G401 (cell line): ENCODE measurements at places on chromosomes 6 and 20.

DNA sequence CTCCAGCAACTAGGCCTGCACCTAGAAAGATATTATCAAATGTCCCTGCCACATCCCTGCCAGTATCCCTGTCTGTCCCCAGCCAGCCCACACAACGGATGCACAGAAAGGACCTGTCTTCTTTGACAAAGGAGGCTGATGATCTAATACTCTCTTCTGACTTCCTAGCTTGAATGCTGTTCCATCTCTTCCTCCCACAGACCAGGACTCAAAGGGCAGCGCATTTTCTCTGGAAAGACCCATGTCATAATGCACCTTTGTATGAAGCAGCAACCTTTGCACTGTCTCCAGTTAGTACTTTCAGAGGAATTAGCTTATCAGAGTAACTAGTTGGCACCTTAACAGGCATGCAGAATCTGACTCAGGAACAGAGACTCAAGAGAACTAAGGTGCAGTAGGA lies 53.3 kb upstream of the TAF8 start:
- DNase-seq: no peak

GRCh38 chr6:41039060-41039998 lies at the start of gene UNC5CL:
Gene UNC5CL, minus strand, starts transcription at chr6:41039221. Its CDS starts 4,147 bp downstream, at chr6:41035074.
- peak; percentile 13 for DNase-seq

DNA sequence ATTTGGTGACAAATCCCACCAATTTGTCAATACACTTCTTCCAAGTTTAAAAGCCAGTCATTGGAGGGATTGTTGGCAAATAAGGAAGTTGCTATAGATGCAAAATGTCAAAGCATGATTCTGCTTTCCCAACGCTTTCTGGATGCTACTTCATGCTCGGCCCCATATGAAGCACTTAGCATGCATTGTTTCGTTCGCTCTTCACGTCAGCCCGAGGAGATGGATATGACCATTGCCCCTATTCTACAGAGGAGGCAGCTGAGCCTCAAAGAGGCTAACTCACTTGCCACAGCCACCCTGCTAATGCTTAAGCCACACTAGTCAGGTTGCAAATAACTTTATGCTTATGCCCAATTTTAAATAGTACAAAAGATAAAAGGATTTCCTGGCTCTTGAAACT lies 2.8 kb upstream of the NXT1 start:
- DNase-seq: no peak

DNA sequence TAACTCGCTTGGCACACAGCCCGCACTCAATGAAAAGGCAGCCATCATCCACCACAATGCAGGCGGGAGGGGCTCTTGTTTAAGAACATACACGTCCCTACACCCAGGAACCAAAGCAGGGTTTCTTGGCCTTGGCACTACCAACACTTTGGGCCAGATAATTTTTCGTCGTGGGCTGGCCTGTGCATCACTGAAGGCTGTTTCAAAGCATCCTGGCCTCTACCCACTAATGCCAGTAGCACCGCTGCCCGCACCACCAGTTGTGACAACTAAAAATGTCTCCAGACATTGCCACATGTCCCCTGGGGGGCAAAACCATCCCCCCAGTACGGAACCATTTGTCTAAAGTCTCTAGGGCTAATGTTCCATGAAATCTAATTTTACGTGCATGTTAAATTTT lies 13.0 kb downstream of the UQCC2 start:
- DNase-seq: no peak

DNA sequence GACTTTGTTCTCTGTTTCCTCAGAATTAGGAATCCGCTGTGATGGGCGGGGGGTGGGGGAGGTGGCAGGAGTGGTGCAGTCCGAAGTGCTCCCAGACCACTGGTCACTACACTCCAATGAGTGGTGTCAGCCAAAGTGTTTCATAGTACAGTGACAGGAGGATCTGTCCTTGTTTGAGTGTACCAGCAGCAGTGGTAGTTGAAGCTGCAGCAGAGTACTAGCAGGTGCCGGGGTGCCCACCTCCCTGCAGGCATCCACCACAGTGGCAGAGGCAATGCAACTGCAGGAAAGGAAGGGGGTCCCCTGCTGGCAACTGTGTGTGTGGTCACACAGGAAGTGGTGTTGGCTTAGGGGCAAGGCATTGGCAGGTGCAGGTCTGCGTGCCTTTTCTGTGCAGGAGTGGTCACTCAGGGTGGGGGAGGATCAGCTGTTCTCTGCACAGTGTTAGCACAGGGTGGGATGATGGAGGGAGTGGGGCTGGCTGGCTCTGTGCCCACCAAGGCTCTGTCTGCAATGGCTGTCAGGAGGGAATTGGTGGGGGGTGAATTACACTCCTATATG lies 9.7 kb downstream of the HLA-DOB start:
- no peak for DNase-seq

GRCh38 chr6:36413489-36414480 lies 26.3 kb upstream of the ETV7 start:
- no peak for DNase-seq

- no peak for DNase-seq
Measured at GRCh38 chr6:38137608-38138265, 318.2 kb downstream of the ZFAND3 start.

DNA sequence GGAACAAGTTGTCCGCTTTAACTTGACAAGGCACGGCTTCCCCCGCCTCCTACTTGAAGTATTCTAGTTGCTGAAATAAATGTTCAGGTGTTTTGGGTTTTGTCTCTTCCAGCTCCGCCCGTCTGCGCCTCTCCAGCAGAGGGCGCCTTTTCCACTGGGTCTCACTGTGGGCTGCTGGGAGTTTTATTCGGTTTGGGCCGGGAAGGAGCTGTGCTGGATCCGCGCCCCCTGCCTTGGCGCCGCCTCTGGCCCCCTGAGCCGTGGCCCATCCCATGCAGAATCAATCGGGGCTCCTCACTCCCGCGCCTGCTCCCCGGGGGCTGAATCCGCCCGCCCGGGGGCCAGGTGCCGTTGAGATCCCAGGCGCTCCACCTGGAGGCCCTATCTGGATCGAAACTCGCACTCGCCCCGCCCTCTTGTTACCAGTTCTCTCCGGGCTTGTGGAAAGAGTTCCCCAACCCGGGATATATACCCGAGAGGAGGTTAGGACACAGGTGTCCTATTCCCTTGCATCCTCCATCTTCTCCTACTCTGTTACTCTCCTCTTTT lies 51.0 kb upstream of the TCF21 start:
- DNase-seq: no peak
